NCI-H1092 (cell line): ENCODE measurements at places on chromosomes 16 and 17.

DNA sequence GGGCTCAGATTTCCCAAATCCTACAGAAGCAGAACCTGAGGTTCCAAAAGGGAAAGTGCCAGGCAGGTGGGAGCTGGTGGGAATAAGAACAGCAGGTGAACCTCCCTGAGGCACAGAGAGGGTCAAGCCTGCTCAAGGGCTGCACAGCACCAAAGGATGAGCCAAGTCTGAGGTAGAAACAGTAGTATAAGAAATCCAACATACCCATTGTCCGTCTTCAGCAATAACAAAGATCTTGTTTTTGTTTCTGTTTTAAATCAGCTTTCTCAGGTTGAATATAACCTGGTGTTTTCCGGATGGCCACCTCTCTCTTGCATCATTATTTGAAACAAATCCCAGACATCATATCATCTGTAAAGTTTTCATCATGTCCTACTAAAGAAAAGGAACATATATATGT, 10.6 kb upstream of the CES3 start:
- no peak for DNase-seq

GRCh38 chr17:49339354-49339753, 22.7 kb downstream of the ZNF652 start:
- DNase-seq: no peak

DNA sequence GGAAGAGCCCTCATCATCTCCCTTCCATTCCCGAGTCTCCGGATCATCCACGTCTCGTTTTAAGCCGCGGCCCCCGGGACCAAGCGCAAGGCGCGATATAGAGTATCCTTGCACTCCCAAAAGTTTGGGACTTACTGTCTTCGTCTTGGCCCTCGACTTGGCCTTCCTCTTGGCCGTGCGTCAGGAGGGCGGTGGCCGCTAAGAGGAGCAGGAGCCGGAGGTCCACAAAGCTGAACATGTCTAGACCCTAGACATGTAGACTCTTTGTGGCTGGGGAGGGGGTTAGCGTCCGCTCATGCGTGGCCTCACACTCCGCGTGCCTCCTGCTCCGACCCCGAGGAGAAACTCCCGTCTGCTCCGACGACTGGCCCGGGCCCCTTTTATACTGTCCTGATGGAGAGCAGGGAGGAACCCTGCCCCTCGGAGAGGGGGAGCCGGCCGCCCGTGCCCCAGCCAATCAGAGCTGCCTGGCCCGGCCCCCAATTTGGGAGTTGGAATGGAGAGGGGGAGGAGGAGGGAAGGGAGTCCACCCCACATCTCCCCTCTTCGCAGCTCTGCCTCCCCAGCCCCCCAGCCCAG, at the start of gene COL1A1:
Gene COL1A1 (minus strand): TSS at position 356 of the 579 bp plus-strand sequence. CDS start 118 bp downstream, at position 238.
- no peak for DNase-seq

DNA sequence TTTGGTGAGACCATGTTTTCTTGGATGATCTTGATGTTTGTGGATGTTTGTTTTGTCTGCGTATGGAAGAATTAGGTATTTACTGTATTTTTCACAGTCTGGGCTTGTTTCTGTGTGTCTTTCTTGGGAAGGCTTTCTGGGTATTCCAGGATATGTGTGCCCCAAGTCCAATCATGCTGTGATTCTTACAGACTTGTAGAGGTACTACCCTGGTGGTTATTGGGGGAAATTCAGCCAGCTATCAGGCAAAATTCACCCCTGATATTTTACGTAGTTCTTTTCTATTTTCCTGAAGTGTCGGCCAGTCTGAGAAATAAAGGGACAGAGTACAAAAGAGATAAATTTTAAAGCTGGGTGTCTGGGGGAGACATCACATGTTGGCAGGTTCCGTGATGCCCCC, 33.4 kb upstream of the ARL4D start:
- no peak for DNase-seq

GRCh38 chr16:30934827-30935557, 11.6 kb downstream of the FBXL19 start:
- no peak for DNase-seq

GRCh38 chr16:12837291-12837690, 33.6 kb upstream of the CPPED1 start:
- DNase-seq: no peak

DNA sequence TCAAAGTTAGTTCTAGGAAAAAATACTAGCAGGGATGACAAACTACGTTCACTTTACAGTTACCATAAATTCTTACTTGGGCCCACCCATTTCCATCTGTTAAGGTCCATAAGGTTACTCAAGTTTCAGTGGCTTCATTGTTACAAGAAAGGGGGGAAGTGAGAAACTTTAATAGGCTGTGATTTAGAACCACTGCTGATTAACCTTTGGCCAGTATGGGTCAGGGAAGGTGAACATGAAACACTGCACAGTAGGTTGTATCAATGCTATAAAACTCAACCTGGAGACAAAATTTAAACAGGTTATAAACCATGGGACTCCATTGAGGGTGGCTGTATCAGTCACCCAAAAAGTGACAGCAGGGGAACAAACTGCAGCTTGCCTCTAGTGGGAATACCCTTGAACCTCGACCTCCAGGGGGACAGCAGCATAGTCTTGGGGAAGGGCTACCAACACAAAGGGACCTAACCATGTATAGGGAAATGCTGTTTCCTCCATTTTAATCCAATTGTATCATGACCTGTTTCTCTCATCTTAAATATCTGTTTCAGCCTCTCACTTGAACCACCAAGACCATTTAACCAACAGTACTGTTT, 10.4 kb downstream of the PTRH2 start:
- DNase-seq: no peak

DNA sequence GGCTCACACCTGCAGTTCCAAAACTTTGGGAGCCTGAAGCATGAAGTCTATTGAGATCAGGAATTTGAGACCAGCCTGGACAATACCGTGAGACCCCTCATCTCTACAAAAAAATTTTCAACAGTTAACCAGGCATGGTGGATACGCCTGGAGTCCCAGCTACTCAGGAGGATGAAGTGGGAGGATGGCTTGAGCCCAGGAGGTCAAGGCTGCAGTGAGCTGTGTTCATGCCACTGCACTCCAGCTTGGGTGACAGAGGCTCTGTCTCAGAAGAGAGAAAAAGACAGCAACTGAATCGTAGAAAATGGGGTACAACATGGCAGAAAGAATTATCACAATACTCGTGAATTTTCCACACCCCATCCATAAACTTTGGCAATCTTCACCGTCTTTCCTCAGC, 3.2 kb downstream of the CRK start:
- no peak for DNase-seq

DNA sequence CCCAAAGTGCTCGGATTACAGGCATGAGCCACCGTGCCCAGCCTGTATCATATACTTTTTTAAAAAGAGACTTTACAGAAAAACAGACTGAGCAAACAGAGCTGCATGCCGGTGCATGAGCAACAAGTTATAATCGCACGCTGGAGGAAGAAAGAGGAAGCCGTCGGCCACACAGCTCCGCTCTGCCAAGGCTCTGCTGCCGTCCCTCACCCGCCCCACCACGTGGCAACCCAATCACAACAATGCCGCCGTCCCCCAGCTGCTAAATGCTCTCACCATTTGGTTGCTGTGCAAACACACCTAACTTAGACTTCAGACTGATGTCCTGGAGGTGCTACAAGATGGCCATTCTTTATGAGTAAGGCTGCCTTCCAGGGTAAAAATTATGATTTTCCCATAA, 83.5 kb downstream of the ADCY9 start:
- DNase-seq: no peak

- DNase-seq: no peak
These were observed 18.8 kb upstream of the ZNF423 start for GRCh38 chr16:49874613-49875237.

DNA sequence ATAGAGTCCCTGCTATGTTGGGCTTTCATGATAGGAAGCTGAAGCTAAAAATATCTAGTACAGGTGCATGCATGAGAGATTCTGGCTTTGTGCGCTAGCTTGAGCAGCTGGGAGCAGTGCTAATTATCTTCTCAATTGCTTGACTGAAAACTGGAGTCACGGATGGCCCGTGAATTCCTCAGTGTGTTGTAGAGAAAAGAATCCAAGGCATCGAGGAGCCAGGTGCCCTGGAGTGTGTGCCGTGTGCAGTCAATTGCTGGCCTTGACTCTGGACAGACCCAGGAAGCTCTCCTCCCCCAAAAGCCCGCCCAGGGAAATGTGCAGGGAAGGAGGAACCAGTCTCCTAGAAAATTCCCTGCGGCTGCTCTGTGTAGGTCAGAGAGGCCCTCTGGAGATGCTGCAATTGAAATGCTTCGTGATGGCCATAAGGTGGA, 14.2 kb downstream of the LGALS3BP start:
- DNase-seq: no peak

GRCh38 chr16:81251871-81252270, 13.4 kb downstream of the BCO1 start:
- no peak for DNase-seq

- DNase-seq: no peak
These were observed 114.2 kb upstream of the TMEM97 start for GRCh38 chr17:28204751-28205150.
